Fibroblast of mammary gland (primary cell): ENCODE measurements at places on chromosomes 5 and 9.

- DNase-seq, result no peak
Measured at GRCh38 chr9:80292231-80292630, 720.5 kb downstream of the TLE4 start.

GRCh38 chr5:71910741-71911140 lies 191.7 kb downstream of the CARTPT start:
- DNase-seq, result no peak

GRCh38 chr5:58094031-58094430 lies 365.9 kb downstream of the PLK2 start:
- peak; percentile 11 for DNase-seq

DNA sequence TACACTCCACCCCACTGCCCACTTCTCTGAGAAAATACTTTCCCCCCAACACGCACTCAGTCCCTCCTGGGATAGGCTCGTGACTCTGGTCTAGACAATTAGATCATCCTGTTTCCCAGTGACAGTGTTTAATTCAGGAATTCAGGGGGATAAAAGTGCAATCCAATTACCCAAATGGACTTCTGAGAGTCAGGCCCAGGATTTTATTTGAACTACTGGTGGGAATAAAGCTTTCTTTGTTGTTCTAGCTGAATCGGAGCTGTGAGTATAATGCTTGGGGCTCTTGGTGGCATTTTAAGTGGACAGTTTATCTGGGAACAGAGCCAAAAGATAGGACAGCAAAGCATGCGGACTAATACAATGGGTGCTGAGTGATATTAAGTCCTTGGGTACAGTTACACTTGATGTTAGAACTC lies 683.3 kb downstream of the MAT2B start:
- DNase-seq, result no peak
